ENCODE measurements at places on chromosomes 3 and 15. TPM values are rescaled to one million over a fixed set of nuclear protein-coding genes. Genes with fewer than 3 reads are reported as not detected.

Gene LTK
- 0.55 TPM for total RNA-seq

Gene C3orf80
- 0.50 TPM for total RNA-seq

Gene DAZL
- not detected for total RNA-seq

GRCh38 chr3:69236812-69237707 lies 114.7 kb upstream of the LMOD3 start:
- peak overlapping the region; percentile 25 for H3K27ac ChIP-seq
- H3K27me3 ChIP-seq: no peaks in the 10 kb centered on the region
- peaks cover 6% of the 10 kb centered on the region for H3K36me3 ChIP-seq
- DNase-seq: no peak

GRCh38 chr3:121488628-121489027 lies 57.2 kb downstream of the POLQ start:
- peaks cover 2% of the 10 kb centered on the region for H3K36me3 ChIP-seq
- no peak overlapping the region for H3K27ac ChIP-seq
